NCI-H2107 (cell line): ENCODE measurements at places on chromosomes 16 and 17.

GRCh38 chr16:66921729-66922450, 3.2 kb upstream of the CDH16 start:
- DNase-seq, result no peak

DNA sequence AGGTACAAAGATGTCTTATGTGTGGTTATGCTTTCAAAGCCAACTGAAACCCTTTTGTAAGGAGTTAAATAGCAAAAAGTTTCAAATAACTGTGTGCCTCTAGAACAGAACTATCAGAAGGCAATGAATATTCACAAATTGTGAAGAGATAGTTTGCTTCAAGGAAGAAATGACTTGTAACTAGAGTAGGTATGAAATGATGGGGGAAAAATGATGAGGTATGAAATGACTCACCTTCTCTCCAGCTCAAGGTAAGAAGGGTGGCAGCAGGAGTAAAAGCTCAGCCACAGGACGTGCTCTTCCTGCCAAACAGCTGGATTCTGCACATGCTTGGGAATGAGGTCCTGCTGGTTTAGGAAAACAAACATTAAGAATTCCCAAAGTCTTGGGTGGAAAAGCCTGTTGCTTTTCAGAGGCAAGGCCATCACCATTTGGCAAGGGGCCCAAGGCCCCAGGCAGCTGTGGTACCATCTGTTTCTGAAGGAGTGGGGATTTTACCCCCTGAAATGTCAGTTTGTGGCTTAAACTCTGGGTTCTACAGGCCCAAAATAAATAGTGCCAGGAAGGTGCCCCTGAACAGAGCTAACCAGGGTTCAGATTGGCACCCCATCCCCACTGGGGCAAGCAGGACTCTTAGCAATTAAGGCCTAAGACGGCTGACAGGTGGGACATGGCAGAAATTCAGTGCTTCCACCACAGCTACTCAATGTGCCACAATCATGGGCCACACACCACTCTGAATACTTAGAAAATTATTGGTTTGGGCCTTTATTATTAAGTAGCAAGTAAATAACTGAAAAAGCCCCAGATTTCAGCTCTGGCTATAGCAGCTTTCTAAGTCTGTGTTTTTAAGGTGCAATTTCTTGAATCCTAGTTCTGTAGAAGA, 13.3 kb downstream of the HERPUD1 start:
- no peak for DNase-seq

DNA sequence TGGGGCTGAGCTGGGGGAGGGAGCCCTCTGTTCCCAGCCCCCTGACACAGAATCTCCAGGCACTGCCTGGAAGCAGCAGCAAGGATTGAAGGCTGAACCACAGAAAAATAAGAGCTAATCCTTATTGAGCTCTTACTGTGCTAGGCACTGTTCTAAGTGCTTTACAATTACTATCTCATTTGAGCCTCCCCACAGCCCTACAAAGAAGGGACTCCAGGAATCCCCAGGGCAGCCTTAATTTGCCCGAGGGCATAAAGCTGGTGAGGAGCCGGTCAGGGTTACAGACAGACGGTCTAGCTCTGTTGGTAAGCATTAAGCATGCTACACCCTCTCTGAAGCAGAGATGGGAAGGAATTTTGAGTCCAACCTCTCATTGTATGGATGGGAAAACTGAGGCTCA, 7.0 kb downstream of the SAMD14 start:
- DNase-seq, result no peak

GRCh38 chr17:8287651-8288335, 677 bp upstream of the RANGRF start:
- DNase-seq, result no peak

DNA sequence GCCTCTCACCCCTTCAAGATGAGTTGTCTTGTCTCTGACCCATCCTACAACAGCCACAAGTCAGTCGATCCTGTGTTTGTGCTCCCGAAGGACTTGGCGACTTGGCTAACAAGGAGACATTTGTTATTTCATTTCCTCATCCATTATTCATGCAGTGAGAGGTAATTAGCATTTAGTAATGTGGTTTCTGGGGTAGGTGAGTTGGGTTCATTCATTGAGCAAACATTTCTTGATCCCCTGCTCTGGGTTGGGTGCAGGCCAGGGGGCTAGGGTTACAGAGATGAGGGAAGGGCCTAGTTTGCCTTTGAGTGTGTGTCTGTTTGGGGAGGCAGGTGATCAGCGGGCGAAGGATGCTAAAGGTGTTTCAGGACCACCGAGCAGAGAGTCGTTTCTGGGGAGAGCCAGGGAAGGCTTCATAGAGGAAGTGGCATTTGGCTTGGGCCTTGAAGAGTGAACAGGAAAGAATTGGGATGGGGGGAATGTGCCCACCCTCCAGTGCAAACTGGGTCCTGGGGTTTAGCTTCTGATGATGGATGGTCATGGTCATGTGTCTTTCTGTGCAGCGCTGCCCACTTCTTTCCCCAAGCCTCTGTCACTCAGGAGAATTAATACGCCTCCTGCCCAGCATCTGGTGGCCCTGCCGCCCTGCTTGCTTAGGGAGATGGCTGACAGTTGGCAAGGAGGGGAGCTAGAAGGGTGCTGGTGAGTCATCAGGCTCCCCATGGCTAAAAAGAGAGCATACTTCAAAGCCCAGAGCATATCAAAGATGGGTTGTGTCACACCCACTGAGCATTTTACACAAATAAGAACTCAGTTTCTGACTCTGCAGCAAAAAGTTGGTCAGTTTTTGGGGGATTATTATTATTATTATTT, 38.5 kb downstream of the MSI2 start:
- DNase-seq, result peak; percentile 75
